KG1 (cell line): ENCODE measurements at places on chromosomes 3 and 15.
A peak's percentile ranks its signal among the peaks of the same experiment; 100 is the strongest.

GRCh38 chr3:46642971-46643370 lies 30.6 kb downstream of the FAM240A start:
- no peak for DNase-seq

DNA sequence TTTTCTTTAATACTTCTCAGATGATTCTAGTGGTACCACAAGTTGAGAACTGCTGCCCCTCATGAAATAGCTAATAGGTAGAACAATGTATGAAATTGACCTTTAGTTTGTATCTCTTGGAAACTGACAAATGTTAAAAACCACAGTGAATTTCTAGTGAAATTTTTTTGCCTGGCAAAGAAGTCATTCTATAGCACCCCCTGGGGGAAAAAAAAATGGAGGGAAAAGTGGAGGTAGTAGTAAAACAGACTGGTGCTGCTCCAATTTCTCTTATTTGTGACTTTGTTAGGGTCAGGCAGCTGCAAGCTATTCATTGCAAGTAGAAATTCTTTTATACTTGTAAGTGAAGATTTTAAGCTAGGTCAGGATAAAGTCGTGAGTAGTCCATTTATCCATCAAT lies 605.0 kb downstream of the NLGN1 start:
- DNase-seq: no peak

DNA sequence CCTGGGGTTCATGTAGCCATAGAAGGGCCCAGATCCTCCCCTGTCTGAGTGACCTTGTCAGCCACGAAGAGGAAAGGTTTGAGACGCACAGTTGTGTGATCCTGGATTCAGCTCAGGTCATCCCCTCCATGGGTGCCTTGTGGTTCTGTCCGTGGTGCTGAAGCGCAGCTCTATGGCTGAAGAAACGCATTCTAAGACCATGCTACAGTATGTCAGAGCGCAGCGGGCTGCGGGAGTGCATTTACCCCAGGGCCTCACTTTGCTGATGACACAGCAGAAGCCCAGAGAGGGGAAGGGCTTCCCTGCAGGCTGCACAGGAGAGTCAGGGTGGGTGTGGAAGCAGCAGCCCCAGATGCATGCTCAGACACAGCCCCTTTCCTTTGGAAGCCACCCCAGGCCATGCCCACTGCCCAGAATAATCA lies 68.8 kb upstream of the IQSEC1 start:
- no peak for DNase-seq

DNA sequence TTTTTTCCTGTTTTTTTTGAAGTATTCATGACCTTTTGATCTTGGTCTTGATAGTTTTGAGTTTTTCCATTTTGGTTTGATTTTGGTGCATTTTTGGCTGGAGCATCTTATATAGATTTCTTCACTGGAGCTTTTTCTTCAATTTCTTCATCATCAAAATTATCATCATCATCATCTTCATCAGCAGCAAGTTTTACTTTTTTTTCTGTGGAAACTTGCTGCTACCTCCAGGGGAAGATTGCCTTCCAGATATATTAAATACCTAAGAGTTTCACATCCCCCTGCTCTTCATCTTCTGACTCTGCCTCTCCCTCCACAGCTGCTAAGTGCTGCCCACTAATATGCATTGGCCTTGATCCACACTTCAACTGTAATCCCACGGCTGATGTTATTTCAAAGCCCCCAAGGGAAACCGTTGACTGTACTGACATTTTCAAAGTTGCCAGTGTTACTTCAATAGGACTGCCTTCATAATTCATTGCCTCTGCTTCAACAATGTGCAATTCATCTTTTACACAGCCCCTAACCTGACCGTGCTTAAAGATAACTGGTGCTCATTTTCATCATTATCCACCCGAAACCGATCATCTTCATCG lies 151.7 kb downstream of the NR1D2 start:
- DNase-seq: no peak

DNA sequence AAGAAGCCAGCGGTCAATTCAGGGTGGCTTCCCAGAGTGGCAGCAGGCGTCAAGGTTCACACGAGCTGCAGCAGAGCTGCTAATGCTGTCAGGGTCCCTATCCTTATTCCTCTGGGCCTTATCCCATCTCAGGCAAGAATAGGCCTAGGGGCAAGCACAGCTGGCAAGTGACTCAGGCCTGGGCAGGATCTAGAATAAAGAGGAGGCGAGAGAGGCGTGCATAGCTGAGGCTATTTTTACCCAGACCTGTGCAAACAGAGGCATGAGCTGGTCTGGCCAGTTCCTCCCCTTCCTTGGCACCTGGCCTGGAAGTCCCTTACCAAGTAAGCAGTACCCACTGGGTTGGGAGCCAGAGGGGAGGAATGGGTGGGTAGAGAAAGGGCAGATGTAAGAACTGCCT lies 12.2 kb upstream of the VIPR1 start:
- peak; percentile 54 for DNase-seq

- DNase-seq: no peak
These were observed 33.7 kb downstream of the FILIP1L start for GRCh38 chr3:100080573-100080972.

- no peak for DNase-seq
These were observed 32.1 kb upstream of the EBLN2 start for GRCh38 chr3:73029321-73029796.

DNA sequence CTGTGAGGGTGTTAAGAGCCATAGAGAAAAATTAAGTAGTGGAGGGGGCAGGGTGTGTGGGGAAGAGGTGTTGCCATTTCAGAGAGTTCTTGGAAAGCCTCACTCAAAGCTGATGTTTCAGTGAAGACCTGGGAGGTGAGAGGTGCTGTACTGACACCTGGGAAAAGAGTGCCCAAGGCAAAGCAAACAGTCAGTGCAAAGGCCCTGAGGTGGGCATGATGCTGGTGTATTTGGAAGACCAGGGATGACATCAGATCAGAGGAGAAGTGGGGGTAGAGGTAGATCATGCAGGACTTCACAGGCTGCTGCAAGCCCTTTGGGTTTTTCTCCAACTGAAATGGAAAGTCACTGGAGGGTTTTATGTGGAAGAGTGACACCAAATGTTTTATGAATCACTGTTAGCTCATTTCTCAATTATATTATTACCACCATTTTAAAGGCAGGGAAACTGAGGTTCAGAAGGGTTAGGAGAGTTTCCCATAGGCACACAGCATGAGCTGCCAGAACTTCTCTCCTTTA lies 42.8 kb upstream of the SMAD3 start:
- DNase-seq: no peak

- no peak for DNase-seq
These were observed 25.1 kb upstream of the CTNNB1 start for GRCh38 chr3:41173926-41174885.

GRCh38 chr15:92205255-92205739 lies 188.4 kb upstream of the ST8SIA2 start:
- no peak for DNase-seq

GRCh38 chr3:171776411-171776810 lies 33.9 kb downstream of the PLD1 start:
- no peak for DNase-seq

- no peak for DNase-seq
These were observed 208.4 kb upstream of the ADAMTS9 start for GRCh38 chr3:64895991-64896895.

GRCh38 chr3:124057420-124057819 lies 65.5 kb upstream of the ROPN1 start:
- DNase-seq: no peak

GRCh38 chr3:175741951-175742350 lies 882.8 kb downstream of the NAALADL2 start:
- DNase-seq: no peak

DNA sequence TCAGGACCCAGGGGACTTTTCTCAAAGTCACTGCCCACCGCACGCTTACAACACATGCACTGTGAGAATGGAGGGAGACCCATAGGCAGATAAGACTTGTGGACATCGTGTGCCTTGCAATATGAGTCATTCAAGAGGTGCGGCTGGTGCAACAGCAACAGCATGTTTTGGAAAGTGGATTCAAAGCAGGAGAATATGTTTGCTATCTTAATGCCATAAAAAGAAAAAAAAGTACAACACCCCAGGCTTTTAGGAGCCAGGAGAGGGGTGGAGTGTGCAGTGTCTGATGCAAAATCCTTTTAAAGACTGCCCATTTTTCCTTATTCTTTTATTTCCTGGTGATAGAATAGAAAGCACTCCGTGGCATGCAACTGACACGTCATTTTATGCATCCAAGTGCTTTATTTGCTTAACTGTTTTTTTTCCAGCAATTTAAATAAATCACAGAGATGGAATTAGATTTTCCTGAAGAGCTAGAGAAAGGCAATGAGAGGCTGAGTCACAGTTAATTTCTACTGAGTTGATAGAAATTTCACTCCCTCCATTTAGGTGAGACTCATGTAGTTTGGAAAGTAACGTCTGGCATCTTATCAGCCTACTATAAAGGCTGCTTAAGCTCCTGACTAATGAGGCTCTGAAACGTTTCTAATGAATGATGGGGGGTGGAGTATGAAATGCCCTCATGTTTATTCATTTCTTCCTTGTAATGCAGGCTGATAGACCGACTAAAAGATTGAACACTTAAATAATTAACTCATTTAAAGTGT lies 96.4 kb downstream of the NSUN3 start:
- no peak for DNase-seq

- no peak for DNase-seq
These were observed 3.9 kb downstream of the B4GALT4 start for GRCh38 chr3:119236756-119237155.
